Caudate nucleus (tissue), 63 donors: ENCODE measurements at places on chromosomes 3 and 15.

DNA sequence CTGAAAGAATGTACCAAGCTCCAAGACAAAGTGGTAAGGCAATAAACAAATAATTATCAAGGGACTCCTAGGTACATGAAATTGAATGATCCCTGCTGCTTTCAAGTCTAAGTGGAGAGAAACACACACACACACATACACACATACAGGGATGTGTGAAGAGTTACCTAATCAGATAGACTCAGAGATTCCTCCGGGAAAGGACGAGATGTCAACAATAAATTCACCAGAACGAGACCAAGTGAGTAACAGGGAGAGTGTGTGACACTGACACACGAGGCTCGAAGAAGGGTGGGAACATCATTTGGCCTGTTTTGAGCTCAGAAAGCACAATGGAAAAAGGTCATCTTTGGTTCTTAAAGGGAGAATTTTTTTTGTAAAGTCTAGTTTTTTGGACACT, 13.4 kb downstream of the LRIG1 start:
- DNase-seq, result no peak

GRCh38 chr3:134065252-134066157, 35.8 kb upstream of the SLCO2A1 start:
- no peak for DNase-seq

DNA sequence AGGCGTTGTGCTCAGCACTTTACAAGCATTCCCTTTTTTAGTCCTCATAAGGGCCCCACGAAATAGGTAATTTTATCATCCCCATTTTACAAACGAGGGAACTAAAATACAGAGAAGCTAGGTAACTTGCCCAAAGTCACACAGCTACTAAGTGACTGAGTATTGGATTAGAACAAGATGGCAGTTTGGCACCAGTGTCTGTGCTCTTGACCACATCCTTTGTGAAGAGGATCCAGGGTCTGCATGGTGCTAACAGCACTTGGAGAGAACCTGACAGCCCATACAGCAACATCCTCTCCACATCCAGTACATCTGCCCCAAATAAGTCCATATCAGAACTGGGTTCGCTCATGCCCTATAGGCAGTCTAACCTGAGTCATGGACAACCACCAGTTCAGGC, 21.8 kb upstream of the DAPK2 start:
- no peak for DNase-seq

DNA sequence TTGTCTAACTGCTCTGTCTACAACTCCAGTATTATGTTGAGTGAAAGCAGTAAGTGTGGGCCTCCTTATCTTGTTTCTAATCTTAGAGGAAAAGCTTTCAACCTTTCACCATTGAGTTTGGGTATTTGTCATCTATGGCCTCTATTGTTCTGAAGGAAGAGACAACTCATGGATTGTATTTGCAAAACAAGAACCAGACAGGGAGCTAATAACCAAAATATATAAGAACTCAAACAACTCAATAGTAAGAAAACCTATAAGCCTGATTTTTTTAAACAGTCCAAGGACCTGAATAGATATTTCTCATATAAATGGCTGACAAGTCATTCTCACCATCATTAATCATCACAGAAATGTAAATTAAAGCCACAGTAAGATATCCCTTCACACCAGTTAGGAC, 113.0 kb downstream of the TAFA4 start:
- no peak for DNase-seq

DNA sequence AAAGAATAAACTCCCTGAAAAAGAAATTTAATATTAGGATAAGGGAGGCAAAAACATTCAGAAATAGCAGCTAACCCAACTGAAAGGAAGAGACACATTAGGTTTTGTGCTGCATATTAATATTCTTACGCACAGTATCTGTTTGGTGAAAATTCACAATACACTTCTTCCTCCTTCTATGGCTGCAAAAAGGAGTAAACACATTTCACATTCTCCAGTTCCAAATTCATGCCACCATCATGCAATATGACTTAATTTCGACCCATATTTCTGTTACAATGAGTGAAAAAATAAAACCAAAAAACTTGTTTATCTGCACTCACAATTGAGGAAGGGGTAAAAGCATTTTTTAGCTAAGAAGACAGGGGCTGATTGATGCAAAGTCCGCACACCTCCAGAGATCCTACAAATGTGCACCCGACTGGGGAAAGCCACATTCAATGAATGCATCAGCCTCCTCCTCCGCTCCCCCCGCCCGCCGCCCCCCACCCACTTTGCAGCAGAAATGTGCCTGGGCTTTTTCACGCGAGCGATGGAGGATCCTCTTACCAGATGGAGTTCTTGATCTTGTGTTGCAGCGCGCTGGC, 1.0 kb downstream of the RFX7 start:
- no peak for DNase-seq
